ENCODE measurements at places on chromosomes 2 and 18.

GRCh38 chr2:178277741-178278197 lies 83.5 kb downstream of the OSBPL6 start:
- DNase-seq = no peak

GRCh38 chr2:26725521-26725820 lies 32.9 kb downstream of the KCNK3 start:
- DNase-seq = no peak

DNA sequence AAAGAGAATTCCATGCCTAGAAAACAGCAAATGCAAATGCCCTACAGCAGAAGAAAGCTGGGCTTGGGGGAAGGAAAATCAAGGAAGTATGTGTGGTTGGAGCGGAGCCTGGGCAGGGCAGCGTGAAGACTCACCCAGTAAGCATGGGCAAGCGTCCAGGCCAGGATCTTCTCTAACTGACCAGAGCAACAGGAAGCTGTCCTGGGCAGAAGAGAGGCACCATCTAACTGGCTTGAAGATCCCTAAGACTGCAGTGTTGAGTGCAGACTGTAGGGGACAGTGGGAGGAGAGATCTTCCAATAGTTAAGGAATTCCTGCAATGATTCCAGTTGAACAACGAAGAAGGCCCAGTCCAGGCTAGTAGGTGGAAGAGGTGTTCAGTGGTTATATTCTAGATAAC lies 57.9 kb downstream of the NXPH2 start:
- DNase-seq = no peak

GRCh38 chr18:51739044-51739666 lies 541.7 kb upstream of the MEX3C start:
- DNase-seq = no peak

DNA sequence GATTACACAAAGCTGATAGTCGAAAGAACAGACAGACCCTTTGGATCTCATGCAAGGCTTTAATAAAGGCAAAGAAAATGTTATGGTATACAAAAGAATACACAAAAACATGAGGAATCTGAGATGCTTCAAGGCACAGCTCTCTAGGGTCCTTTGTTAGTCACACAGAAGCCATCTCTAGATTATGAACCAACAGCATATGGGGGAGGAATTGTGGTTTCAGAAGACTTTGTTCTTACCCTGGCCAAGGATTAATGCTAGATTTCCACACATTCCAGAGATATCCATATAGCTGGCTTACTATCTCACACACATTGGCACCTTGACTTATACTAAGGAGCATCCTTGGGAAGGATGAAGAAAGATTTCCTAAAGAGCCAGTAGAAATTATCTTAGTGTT lies 206.1 kb downstream of the GULP1 start:
- DNase-seq = no peak

DNA sequence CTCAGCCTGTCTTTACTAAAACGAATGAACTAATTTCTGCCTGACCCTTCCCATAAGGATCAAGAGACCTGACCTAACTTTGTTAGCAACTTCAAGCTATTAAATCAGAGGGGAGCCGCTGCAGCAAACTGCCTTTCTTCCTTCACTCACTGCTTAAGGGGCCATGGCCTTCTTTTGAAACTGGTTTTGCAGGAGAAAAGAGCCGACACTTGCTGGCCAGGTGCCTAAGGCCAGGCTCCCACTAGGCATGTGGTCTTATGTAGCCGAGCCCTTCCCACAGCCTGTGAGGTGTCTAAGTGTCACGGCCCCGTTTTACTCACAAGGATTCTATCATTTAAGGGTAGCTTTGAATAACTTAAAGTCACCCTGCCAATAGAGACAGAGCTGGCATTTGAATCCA lies 130.8 kb downstream of the ZNF236 start:
- no peak for DNase-seq
